ENCODE measurements at places on chromosomes 3 and 15.

GRCh38 chr15:35624881-35625280, 78.9 kb upstream of the DPH6 start:
- no peak for DNase-seq

- DNase-seq = no peak
These were observed 111.1 kb downstream of the FBXL22 start for GRCh38 chr15:63708126-63708772.

- peak; percentile 90 for DNase-seq
These were observed 172.4 kb downstream of the ATP8B4 start for GRCh38 chr15:49946681-49947080.

GRCh38 chr3:42165211-42165610, 74.1 kb downstream of the TRAK1 start:
- DNase-seq = no peak

DNA sequence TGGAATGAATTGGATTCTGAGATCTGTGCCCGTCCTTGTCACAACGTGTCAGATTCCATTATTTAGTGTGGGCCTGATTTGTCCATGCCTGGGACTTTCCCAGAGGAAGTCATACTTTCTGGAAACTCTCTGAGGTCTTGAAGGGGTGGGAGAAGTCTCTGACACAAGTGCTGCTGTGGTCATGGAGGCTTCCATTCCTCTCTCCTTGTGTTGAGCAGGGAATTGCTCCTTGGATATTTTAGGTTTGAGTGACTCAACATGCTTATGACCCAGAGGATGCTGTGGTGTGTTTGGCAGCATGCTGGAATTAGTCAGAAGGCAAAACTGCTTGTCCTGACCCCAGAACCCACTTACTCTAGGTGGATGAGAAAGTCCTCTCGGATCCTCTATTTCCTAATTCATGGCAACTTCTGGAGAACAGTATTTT, 132.1 kb downstream of the LPP start:
- DNase-seq = peak; percentile 93

- DNase-seq = no peak
These were observed 30.2 kb downstream of the EIF4E3 start for GRCh38 chr3:71695000-71695482.

- no peak for DNase-seq
These were observed 169.4 kb downstream of the CHST2 start for GRCh38 chr3:143288944-143289343.

DNA sequence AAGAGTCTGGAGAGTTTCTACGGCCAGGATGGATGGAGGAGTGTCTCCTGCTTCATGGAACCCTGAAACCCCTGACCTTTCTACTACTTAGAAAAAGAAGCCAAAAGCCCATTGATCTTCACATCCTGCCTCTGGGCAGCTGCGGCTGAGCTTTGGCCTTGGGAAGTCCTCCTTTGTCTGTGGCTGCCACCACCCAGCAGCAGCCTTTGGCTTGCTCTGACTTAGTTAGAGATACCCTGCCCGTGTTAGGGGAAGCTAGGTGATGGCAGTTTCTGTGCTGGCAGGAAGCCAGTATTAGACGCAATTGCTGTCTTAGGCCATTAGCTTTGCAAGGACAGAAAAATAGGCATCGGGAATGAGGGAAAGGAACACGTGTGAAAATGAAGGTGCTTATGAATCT, 18.8 kb downstream of the APH1B start:
- DNase-seq = no peak

DNA sequence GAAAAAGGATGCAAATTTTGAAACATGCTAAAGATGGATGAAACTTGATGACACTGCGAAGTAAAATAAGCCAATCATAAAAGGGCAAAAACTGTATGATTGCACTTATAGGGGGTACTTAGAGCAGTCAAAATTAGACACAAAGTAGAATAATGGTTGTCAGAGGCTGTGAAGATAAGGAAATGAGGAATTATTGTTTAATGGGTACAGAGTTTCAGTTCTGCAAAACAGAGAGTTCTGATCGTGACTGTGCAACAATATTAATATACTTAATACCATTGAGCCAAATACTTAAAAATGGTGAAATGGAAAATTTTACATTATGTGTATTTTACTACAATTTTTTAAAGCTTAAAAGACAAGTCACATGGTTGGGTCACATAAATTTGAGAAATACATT, 35.1 kb downstream of the UBE3A start:
- no peak for DNase-seq

GRCh38 chr15:75065467-75065850, 42.1 kb downstream of the PPCDC start:
- DNase-seq = peak; percentile 45

DNA sequence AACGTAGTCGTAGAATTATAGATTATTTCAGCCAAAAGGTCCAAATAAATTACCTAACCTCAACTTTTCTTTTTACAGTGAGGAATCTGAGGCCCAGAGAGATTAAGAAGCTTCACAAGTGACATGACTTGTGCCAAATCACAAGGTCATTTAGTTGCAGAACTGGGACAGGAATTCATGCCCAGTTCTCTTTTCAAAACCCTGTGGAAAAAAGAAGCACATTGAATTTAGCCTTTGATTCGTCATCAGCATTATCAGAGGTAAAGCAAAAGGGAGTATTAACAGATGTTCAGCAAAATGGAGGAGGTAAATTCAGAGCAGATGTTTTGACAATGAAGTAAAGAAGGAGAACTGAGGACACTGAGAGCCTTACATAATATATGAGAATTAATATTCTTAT, 4.5 kb downstream of the SERPINI2 start:
- no peak for DNase-seq

DNA sequence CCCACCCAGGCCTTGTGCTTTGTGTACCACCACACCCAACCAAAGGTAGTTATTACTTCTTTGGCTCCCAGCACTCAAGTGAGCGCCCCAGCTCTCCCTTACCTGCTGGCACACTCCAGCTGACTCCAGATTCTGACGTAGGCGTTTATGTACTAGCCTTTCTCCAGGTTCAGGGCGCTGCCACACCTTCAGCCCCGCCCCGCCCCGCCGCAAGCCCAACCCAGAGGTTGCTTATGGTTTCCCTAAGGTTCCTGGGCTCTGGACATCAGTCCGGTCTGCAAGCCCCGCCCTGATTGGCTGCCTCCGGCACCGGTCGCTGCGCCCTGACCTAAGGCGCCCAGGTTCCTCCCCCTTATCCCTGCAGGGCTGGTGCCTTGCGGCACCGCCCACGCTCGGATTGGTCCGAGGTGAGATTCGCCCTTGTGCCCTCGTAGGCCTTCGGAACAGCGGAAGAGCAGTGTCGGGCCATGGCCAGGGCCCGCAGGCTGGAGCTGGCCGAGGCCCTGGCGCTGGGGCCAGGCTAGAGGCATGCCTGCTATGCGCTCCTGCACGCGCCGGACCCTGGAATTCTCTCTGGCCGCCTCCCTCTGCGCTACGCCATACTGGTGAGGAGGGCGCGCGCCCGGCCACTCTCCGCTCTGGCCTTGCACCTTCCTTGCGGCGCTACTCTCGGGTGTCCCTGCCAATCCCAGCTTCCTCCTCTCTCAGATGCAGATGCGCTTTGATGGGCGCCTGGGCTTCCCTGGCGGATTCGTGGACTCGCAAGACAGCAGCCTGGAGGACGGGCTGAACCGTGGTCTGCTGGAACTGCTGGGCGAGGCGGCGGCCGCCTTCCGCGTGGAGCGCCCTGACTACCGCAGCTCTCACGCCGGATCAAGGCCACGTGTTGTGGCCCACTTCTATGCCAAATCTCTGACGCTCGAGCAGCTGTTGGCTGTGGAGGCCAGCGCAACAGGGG, 19.8 kb upstream of the NUDT16 start:
- peak; percentile 88 for DNase-seq

DNA sequence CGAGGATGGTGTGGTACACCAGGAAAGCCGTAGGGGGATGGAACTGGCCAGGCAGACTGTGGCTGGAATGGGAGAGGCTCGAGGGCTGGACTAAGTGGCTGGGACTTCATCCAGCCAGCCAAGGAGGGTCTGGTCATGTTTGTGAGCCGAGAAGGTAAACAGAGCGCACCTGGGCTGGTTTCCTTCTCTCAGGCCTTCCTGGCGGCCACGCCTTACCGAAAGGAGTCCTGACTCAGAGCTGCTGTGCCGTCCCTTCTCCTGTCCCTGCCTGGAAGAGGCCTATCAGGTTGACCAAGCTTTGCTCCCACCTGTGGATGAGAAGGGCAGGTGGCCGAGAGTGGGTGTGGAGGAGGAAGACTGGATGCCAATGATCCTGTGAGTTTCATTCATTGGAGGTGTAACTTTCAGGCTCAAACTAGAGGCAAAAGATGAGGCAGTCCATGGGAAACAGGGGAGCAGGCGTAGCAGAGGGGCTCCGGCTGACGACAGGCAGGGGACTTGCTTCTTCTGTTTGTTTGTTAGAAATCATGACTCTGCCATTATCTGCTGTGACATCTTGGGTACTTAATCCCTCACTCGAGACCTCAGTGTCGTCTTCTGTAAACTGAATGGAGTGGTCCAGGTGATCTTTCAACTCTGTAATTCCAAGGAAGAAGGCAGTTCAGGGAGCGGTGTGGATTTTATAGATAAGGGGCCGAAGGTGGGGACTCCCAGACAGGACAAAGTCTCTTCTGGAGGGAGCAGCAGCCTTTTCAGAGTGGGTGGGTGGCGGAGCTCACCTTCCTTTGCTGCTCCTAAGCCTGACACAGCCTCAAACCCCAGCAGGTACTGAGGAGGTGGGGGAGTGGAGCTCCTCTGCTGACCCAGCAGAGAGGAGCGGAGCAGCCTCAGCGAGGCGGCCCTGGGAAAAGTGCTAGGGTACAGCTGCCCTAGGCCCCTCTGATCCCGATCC, 71.8 kb upstream of the GATM start:
- DNase-seq = peak; percentile 97

GRCh38 chr3:157578181-157578580, 75.0 kb upstream of the VEPH1 start:
- no peak for DNase-seq

GRCh38 chr3:41715376-41715775, 246.5 kb downstream of the ULK4 start:
- no peak for DNase-seq

DNA sequence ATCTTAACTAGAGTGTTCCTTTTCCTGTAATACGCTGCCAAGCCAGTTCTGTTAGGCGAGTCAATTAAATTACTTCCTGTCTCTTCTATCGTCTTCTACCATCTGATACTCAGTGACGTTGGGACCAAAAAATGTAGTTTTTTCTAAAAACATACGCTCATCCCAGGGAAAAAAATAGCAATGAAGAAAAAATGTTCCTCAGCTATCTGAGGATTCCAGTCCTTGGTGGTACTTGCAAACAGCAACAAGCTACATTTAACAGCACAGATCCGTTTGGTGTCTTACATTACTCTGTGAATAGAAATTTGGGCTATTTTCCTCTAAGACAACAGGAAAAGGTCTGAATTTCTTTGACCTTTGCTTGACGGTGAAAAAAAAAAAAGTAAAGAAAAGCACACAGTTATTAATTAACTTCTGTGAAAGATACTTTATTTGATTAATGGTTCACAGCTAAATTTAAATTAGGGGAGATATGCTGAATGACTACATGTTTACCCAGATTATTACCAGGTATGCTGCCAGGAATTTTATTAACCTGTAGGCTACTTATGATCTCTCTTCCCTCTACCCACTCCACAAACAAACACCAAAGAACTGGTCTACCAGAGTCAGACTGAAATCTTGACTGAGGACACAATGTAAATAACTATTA, 254.4 kb upstream of the ZPLD1 start:
- DNase-seq = peak; percentile 71

DNA sequence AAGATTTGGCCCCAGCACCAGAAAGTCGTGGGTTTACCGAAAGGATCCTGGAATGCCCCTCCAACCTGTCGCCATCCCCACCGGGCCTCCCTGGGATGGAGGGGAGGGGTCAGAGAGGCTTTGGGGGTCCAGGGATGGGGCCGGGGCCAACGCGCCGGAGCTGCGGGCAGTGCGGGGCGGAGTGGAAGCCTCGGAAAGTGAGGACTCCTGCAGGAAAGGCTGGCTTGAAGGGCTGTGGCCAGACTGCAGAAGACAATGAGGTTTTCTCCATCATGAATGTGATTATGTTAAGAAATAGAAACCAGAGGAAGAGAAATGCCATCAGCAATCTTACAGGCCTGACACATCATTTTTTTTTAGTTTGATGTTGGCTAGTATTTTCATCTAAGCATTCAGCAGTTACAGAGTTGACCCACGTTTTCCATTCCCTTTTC, 738 bp downstream of the YEATS2 start:
- peak; percentile 30 for DNase-seq

GRCh38 chr3:1513662-1514061, 420.8 kb downstream of the CNTN6 start:
- no peak for DNase-seq

GRCh38 chr3:191253089-191253799, 54.2 kb downstream of the OSTN start:
- no peak for DNase-seq

GRCh38 chr3:65193531-65193930, 505.7 kb upstream of the ADAMTS9 start:
- no peak for DNase-seq

DNA sequence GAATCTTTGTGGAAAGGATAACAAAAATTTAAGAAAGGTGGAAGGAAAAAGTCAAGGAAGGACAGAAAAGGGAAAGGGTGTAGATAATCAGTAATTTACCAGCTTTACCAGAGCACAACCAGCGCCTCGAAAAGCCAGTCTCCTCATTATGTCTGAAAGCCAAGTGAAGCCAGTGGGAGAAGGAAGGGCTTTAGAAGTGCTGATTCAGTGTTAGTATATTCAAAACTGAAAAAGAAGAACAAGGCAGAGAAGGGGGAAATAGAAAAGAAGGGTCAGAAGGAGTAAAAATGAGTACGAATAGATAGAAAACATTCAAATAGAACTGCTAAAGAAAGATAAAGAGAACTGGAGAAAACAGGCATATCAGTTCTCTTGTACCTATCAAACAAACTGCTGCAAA, 4.1 kb downstream of the PBRM1 start:
- DNase-seq = no peak

GRCh38 chr15:99207672-99208071, 41.7 kb downstream of the TTC23 start:
- DNase-seq = no peak

DNA sequence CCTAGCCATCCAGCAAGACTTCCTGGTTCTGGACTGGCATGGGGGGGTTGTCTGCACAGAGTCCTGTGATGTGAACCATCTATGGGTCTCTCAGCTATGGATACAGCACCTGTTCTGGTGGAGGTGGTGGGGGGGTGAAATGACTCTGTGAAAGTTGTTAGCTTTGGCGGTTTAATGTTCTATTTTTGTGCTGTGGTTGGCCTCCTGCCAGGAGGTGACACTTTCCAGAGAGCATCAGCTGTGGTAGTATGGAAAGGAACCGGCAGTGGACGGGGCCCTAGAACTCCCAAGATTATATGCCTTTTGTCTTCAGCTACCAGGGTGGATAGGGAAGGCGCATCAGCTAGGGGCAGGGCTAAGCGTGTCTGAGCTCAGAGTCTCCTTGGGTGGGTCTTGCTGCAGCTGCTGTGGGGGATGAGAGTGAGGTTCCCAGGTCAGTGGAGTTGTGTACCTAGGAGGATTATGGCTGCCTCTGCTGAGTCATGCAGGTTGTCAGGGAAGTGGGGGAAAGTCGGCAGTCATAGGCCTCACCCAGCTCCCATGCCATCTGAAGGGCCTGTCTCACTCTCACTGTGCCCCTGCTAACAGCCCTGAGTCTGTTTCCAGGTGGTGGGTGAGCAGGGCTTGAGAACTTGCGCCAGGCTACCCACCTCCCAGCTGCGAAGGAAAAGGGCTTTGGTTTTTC, 7.1 kb upstream of the LARS2 start:
- no peak for DNase-seq

All from PC-3 (cell line).